ENCODE measurements at places on chromosomes 6 and 20. TPM values are rescaled to one million over a fixed set of nuclear protein-coding genes. Genes with fewer than 3 reads are reported as not detected.

The MTFR2 gene
- total RNA-seq: 10.1 TPM

DNA sequence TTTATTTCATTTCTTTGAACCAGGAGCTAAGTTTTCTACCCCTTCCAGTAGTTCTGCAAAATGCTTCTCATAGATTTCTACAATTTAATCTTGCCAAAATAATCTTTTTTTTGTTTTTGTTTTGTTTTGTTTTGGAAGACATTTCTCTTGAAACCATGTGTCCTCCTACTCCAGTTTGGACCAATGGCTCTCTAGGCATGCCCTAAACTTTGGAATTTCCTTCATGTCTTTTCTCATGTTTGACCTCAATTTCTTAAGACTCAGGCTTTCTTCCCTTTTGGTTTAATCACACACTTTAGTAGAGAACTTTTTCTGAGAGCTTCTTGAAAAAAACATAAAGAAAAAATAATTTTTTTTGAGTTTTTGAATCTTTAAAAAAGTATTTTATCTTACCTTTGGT lies 173.8 kb downstream of the GJA1 start:
- no peak for DNase-seq

The SLC52A3 gene
- 3.0 TPM for total RNA-seq

The FAM210B gene
- 6.7 TPM for total RNA-seq

DNA sequence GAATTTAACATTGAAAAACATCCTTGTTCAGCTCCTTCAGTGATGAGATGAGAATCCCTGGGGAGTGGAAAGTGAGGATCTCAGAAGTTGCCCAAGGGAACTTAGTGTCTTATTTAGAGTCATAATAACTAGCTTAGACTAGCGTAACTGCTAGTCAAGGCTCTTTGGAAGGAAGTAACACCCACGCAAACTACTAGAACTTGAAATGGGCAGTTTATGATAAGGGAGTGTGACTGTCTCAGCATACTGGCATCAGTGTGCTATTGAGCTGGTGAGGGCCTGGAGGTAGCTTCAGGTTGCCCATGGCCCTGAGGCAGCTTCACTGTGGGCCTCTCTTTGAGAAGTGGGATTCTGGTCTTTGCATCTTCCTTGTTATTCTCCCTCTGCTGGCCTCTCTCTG lies 40.1 kb downstream of the SLX4IP start:
- no peak for DNase-seq

GRCh38 chr20:37981568-37981967 lies 51.7 kb downstream of the TTI1 start:
- no peak for DNase-seq

GRCh38 chr20:6940876-6941275 lies 173.4 kb downstream of the BMP2 start:
- DNase-seq: no peak

The HCRTR2 gene
- total RNA-seq: not detected

- DNase-seq: no peak
These were observed 408.4 kb upstream of the FLRT3 start for GRCh38 chr20:14745830-14746229.

DNA sequence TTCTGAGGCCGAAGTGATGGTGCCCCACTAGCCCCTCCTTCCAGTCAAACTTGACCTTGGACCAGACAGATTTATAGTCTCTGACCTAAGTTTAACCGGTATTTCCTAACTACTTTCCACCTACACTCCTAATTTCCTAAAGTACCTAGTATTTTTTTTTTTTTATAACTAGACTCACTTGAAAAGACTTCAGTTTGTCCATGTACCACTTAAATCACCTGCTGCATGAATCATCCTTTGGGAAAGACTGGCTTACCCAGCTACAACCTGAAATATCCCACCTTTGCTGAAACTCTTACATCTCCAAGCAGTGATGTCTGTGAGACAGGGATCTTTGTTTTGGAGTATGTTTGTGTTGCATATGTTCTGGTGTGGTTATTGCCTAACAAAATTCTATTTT lies 71.1 kb downstream of the ZDHHC14 start:
- no peak for DNase-seq

DNA sequence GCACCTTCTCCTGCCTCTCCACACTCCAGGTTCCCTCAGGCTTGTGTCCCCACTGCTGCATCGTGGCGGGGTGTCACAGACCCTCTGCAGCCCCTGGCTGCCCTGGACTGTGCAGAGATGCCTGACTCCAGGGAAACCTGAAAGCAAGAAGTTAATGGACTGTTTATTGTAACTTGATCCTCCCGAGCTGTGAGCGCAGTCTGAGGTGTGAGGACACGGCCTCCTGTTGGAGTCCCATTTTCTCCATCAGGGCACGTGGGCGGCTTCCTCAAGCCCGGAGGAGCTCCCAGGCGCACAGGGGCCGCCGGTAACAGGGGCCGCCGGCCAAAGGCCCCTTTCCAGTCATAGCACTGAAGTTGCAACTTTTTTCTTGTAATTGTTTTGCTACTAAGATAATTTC lies 16.9 kb downstream of the RBM38 start:
- DNase-seq: no peak

DNA sequence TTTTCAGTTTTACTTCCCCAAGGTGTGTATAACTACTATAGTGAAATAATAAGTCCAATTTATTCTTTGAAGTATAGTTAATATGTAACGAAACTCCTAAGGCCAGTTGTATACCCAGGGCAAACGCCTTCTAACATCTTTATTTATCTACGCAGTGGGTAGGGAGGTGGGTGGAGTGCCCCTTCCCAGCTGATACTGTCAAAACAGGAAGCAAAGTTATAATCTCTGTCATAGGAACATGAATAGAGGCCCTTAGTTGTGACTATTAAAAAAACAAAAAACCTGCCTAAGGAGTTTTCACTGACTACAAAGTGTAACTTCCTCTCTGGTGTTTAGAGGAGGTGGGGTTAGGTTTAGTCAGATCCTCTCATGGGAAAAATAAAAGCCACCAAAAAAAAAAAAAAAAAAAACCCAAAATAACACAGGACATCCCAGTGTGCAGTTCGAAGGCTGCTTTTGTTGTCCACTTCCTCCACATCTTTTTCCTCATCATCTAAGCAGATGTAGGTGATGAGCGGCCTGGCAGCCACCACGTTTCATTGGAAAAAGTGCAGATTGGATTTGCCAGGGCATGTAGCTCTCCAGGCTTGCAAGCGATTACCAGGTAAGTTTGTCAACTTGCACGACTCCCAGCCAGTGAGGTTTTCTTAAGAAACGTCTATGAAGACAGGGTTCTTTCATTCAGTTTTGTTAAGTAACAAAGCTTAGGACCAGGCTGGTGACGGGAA lies 58.7 kb downstream of the UTRN start:
- peak; percentile 19 for DNase-seq

- DNase-seq: no peak
These were observed 191.7 kb upstream of the LAMP5 start for GRCh38 chr20:9322661-9323060.

GRCh38 chr20:33443006-33443511 lies 504 bp downstream of the SNTA1 start:
- peak; percentile 10 for DNase-seq

The ADGB gene
- not detected for total RNA-seq

GRCh38 chr6:161033667-161034066 lies 42.1 kb downstream of the MAP3K4 start:
- peak; percentile 28 for DNase-seq
